ENCODE measurements at places on chromosomes 1 and 21. TPM values are rescaled to one million over a fixed set of nuclear protein-coding genes. Genes with fewer than 3 reads are reported as not detected.

REN gene
- total RNA-seq, result not detected

TCHH gene
- not detected for total RNA-seq

MPZL1 gene
- 189 TPM for total RNA-seq

KIF21B gene
- total RNA-seq, result under 0.01 TPM

GUCA2B gene
- not detected for total RNA-seq

KIF17 gene
- 0.36 TPM for total RNA-seq

DENND2C gene
- 8.8 TPM for total RNA-seq

PADI2 gene
- under 0.01 TPM for total RNA-seq

AIRE gene
- total RNA-seq, result not detected

SPRR3 gene
- total RNA-seq, result not detected

SFN gene
- under 0.01 TPM for total RNA-seq

DNA sequence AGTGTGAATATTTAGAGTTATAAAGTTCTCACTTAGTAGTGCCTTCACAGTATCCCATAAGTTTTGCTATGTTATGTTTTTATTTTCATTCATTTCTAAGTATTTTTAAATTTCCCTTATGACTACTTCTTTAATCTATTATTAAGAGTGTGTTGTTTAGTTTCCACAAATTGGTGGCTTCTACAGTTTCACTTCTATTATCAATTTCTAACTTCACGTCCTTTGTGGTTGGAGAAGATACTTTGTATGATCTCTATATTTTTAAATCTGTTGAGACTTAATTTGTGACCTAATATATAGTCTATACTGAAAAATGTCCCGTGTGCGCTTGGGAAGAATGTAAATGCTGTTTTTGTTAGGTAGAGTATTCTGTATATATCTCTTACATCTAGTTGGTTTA, 11.7 kb downstream of the CHIA start:
- no peak for DNase-seq

DNA sequence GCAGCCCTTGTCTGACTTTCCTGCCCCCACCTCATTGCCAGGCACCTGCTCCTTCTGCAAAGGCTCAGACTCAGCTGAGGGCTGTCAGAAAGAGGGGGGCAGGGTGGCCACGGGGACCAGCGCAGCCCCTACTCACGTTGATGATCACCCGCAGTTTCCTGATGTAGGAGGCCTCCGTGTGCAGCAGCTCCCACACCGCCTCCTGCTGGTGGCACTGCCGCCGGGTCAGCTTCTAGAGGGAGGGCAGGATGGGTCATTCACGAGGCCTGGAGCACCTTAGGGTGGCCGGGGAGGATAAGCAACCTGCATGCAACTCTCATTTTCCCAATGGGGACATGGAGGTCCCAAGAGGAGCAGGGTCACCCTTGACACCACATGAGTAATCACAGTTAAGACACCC, 6.4 kb upstream of the TNFRSF25 start:
- peak; percentile 87 for DNase-seq

DNA sequence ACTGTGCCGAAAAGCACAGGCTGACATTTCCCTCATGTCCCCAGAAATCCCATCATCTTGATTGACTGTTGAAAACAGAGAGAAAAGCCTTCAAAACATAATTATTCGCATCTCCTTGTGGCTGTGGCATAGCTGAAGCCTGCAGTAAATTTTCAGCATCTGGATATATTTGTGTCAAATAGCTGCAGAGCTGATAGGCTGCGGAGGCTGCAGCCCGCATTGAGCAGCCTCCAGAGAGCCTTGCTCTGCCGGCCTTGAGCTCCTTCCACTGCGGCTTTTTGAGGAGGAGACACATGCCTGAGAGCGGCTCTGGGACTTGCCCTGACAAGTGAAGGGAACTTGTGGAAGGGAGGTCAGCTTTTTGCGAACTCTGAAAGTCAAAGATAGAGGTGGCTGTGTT, 144.7 kb downstream of the RYR2 start:
- no peak for DNase-seq

- DNase-seq, result no peak
These were observed 248.6 kb downstream of the DNM3 start for GRCh38 chr1:172089768-172090510.

- DNase-seq, result peak; percentile 85
These were observed 61.7 kb upstream of the PUM1 start for GRCh38 chr1:31127266-31127665.

GRCh38 chr21:36482673-36483072, 2.8 kb upstream of the CLDN14 start:
- DNase-seq, result no peak

- DNase-seq, result no peak
These were observed 74.2 kb downstream of the ATF6 start for GRCh38 chr1:161840363-161840762.

GRCh38 chr21:38861989-38862683, 56.4 kb downstream of the ETS2 start:
- DNase-seq, result no peak

- peak; percentile 59 for DNase-seq
These were observed 32.3 kb upstream of the TENT5C start for GRCh38 chr1:117573386-117574023.

GRCh38 chr1:25707280-25708016, 90.9 kb downstream of the MAN1C1 start:
- DNase-seq, result no peak

GRCh38 chr21:41009398-41010100, 158.4 kb upstream of the BACE2 start:
- no peak for DNase-seq

GRCh38 chr1:198443365-198444233, 96.9 kb downstream of the ATP6V1G3 start:
- DNase-seq, result peak; percentile 84

DNA sequence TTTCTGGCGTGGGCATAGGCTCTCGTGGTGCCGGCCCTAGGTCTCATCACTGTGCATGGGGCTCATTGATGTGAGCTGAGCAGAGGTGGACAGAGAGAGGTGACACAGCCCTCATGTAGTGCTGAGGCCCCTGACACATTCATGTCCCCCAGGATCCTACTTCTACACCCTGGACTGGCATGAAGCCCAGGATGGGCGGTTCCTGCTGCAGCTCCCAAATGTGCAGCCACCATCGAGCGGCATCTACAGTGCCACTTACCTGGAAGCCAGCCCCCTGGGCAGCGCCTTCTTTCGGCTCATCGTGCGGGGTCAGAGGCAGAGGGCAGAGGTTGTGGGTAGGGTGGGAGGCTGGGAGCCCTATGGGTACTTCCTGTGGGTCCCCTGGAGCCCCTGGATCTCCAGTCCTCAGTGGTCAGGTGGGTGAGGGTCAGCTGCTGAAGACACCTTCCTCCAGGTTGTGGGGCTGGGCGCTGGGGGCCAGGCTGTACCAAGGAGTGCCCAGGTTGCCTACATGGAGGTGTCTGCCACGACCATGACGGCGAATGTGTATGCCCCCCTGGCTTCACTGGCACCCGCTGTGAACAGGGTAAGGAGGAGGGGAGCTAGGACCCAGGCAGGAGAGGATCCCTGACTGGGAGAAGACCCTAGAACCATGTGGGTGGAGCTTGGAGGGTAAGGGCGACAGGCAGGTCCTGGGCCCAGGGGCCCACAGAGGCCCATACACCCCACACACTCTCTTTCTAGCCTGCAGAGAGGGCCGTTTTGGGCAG, 6.1 kb downstream of the TIE1 start:
- peak; percentile 76 for DNase-seq

DNA sequence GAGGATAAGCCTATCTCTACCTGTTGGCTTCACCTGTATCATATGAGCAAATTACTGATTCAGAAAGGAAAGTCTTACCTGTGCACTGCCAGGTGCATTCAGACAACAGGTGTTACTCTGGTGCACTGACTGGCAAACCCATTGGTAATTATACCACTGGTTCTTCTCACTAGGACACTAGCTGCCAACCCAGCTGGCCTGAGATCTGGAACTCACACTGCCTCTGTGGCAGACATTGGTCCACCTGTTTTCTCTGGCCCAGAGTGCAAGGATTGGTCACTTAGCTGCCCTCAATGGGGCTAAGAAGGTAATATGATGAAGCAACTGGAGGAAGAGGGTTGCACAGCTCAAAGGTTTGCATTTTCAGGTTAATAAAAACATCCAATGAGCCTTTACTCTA, 140.2 kb upstream of the DNAH14 start:
- DNase-seq, result no peak

DNA sequence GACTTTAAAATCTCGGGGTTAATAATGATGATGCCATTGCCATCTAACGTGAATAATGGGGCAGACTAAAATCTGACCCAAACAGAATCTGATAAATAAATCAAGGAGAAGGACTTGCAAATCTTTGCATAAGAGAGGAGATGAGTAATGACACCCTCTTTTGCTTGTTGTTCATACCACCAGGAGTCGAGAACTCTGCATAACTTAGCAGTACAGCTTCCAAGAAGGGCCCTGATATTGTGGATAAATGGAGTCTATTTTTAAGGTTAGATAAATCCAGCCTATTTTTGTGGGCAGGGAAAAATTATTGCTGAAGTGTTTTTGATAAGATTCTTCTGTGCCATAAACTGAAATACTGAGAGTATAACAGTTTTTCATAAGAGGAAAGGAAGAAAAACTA, 17.3 kb downstream of the RYR2 start:
- no peak for DNase-seq

- DNase-seq, result no peak
These were observed 126.5 kb downstream of the PBX1 start for GRCh38 chr1:164685266-164686035.

GRCh38 chr1:213884942-213885341, 102.8 kb upstream of the PROX1 start:
- DNase-seq, result no peak

GRCh38 chr1:27491748-27492700, 2.1 kb upstream of the WASF2 start:
- DNase-seq, result peak; percentile 80
